ENCODE measurements at places on chromosomes 7 and 10.

GRCh38 chr10:108872854-108873253 lies 1050.5 kb downstream of the XPNPEP1 start:
- H3K27ac ChIP-seq, result no peak overlapping the region
- H3K4me1 ChIP-seq, result no peaks in the 10 kb centered on the region
- no peak overlapping the region for H3K4me3 ChIP-seq
- no peaks in the 10 kb centered on the region for H3K36me3 ChIP-seq

DNA sequence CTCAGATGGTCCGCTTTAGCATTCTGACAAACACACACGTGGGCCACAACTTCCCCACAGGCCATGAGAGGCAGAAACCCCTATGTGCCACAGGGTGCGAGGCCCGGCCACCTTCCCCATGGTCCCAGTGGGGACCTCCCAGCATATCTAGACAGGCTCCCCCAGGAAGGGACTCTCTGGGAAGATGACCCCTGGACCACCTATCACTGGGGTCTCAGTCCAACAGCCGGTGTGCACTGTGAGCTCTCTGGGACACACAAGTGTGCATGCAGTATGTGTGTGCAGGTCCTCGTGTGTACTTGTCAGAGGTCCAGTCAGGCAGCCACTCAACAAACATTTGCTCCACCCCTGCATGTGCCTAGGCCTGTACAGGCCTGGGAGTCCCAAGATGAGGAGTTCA lies 18.7 kb downstream of the GRID1 start:
- H3K4me3 ChIP-seq, result no peak overlapping the region
- H3K27ac ChIP-seq, result no peak overlapping the region
- H3K27me3 ChIP-seq, result no peaks in the 10 kb centered on the region
- no peaks in the 10 kb centered on the region for H3K36me3 ChIP-seq

DNA sequence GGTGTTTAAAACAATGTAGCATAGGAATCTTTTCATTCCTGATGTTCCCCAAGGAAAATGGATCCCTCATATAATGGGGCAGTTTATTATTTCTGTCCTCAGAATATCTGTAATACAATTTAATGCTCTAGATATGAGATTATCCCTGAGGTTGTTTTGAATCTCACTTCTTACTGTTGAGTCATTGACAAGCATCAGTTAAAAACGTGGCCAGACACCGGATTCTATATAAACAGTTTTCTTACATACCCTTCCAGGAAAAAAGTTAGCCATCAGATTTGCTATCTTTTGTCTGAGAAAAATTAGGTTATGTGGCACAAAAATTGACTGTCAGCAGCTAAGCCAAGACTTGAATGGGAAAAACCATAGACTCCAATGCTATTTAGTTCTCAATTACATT lies 539.8 kb upstream of the CELF2 start:
- H3K27ac ChIP-seq, result no peak overlapping the region
- no peaks in the 10 kb centered on the region for H3K36me3 ChIP-seq
- no peak overlapping the region for H3K4me3 ChIP-seq
- H3K27me3 ChIP-seq, result no peaks in the 10 kb centered on the region

- H3K27ac ChIP-seq, result no peak within 1 kb of the TSS
- no peaks in the 10 kb centered on the region for H3K36me3 ChIP-seq
- no peak for DNase-seq
- peaks cover 8% of the 10 kb centered on the region for H3K4me1 ChIP-seq
- H3K27me3 ChIP-seq, result peaks cover 13% of the 10 kb centered on the region
Observed at GRCh38 chr7:143408686-143409561, at the start of gene EPHA1. TSS of gene EPHA1 (minus strand) at chr7:143408856. CDS start at chr7:143408805, 51 bp downstream.

DNA sequence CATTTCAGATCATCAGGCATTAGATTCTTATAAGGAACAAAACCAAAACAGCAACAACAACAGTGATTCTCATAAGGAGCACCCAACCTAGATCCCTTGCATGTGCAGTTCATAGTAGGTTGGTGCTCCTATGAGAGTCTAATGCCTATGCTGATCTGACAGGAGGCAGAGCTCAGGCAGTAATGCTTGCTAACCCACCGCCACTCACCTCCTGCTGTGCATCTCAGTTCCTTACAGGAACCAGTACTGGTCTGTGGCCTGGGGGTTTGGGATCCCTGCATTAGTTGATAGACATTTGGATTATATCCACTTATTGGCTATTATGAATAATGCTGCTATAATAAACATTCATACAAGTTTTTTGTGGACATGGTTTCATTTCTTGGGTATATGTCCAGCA lies 14.0 kb downstream of the MKLN1 start:
- H3K4me1 ChIP-seq, result no peaks in the 10 kb centered on the region
- no peaks in the 10 kb centered on the region for H3K27me3 ChIP-seq
- no peak for DNase-seq
- no peak overlapping the region for H3K27ac ChIP-seq

DNA sequence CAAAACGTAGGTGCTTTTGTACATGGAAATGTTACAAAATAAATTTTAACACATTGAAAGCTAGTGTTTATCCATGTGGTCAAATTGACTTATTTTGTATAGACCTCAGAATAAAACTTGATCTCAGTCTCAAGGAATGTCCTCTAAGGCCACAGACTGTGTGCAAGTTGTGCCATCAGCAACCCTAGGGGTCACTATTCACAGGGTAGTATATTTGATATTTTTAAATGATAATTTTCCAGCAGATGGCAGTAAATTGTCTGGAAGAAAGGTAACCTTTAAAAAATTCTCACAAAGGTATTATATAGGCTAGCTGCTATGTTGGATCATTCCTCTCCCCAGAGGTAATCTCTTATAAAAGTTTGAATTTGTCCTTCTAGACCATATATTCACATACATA lies 12.9 kb upstream of the SNX10 start:
- H3K4me1 ChIP-seq, result no peaks in the 10 kb centered on the region
- no peaks in the 10 kb centered on the region for H3K36me3 ChIP-seq

DNA sequence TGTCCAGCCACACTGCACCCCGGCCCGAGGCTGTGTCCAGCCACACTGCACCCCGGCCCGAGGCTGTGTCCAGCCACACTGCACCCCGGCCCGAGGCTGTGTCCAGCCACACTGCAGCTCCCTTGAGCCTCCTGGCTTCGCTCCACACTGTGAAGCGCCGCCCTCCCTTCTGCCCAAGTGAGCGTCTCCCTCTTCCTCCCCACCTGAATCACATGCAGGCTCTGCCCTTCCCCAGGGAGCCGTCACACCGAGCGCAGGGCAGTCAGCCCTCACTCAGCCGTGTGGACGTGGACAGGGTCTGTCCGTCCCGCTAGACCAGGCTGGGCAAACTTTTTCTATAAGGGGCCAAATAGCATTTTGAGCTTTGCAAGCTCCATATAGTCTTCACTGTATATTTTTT lies 27.6 kb downstream of the CFAP46 start:
- no peak overlapping the region for H3K4me3 ChIP-seq
- no peak for DNase-seq

- no peak overlapping the region for H3K27ac ChIP-seq
- H3K4me3 ChIP-seq, result no peak overlapping the region
- no peaks in the 10 kb centered on the region for H3K27me3 ChIP-seq
- H3K4me1 ChIP-seq, result peaks cover 20% of the 10 kb centered on the region
- H3K36me3 ChIP-seq, result no peaks in the 10 kb centered on the region
- no peak for DNase-seq
Observed at GRCh38 chr7:25804154-25804553, 347.8 kb upstream of the NFE2L3 start.

- no peaks in the 10 kb centered on the region for H3K27me3 ChIP-seq
- peaks cover 4% of the 10 kb centered on the region for H3K4me1 ChIP-seq
- H3K27ac ChIP-seq, result no peak overlapping the region
- H3K36me3 ChIP-seq, result no peaks in the 10 kb centered on the region
Observed at GRCh38 chr7:154841731-154842331, 161.1 kb downstream of the PAXIP1 start.

GRCh38 chr7:149790146-149790548 lies 16.8 kb upstream of the ZNF467 start:
- no peaks in the 10 kb centered on the region for H3K4me1 ChIP-seq
- no peak overlapping the region for H3K4me3 ChIP-seq
- DNase-seq, result peak; percentile 76
- H3K27ac ChIP-seq, result no peak overlapping the region
- no peaks in the 10 kb centered on the region for H3K36me3 ChIP-seq

GRCh38 chr7:24720283-24720682 lies 37.0 kb downstream of the GSDME start:
- DNase-seq, result no peak
- H3K4me3 ChIP-seq, result no peak overlapping the region
- no peaks in the 10 kb centered on the region for H3K36me3 ChIP-seq
- no peaks in the 10 kb centered on the region for H3K27me3 ChIP-seq
- H3K4me1 ChIP-seq, result no peaks in the 10 kb centered on the region

DNA sequence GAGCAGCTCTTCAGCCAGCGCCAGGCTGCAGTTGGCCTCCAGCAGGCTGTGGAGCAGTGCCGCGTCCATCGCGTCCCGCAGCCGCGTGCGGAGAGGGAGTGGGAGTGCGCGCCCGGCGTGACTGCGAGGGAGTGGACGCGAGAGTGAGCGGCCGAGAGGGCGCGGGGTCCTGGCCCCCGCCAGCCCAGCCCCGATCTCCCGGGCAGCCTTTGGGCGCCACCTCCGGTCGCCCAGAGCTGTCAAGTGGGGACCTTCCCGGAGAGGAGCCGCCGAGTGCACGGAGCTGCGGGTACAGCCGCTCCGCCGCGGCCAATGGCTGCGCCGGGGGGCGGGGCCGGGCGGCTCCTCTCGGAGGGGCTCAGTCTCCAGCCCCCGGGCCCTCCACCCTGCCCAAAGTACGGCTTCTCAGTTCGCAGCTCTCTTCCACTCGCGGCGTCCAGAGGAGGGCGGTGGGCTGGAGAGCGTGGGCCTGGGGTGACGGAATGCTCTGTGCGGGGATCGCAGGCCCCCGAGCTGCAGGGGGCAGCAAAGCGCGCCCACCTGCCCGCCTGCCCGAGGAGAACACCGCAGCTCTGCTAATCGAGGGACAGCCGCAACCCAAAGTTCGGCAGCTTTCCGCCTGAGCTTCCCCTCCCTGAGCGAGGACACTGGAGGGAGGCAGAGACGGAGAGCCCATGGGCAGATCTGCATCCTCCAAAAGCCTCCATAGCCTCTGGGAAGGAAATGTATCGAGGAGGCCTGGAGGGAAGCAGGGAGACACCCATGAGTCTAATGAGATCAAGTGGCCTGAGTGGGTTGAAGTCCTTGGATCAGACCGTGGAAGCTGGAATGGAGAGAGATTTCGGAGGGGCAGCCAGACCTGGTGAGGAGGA lies at the start of gene CRHR2:
TSS of gene CRHR2 (minus strand) at position 245 of the 872 bp plus-strand sequence. CDS start at position 69, 176 bp downstream.
- H3K36me3 ChIP-seq, result no peaks in the 10 kb centered on the region
- H3K27ac ChIP-seq, result no peak within 1 kb of the TSS
- H3K27me3 ChIP-seq, result peaks cover 67% of the 10 kb centered on the region
- H3K4me3 ChIP-seq, result peak within 1 kb of the TSS; percentile 32

DNA sequence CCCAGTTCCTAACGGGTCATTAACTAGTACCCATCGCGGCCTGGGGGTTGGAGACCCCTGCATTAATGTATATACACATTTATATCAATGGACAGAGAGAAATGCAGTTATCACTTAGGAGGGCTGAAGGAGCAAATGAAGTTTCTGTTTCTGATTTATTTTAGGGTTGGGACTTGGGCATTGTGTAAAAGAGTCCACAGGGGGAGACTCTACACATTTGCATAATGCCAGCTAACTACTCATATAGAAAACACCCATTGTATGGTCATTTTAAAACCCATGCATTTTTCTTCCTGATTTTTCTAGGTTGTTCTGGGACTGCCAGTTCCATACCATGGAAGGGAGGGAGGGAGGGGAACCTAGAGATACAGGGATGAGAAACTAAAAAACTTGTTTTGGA lies 23.5 kb downstream of the BCCIP start:
- no peak overlapping the region for H3K4me3 ChIP-seq
- H3K36me3 ChIP-seq, result peaks cover 53% of the 10 kb centered on the region
- no peak overlapping the region for H3K27ac ChIP-seq
- no peak for DNase-seq
- H3K27me3 ChIP-seq, result no peaks in the 10 kb centered on the region

DNA sequence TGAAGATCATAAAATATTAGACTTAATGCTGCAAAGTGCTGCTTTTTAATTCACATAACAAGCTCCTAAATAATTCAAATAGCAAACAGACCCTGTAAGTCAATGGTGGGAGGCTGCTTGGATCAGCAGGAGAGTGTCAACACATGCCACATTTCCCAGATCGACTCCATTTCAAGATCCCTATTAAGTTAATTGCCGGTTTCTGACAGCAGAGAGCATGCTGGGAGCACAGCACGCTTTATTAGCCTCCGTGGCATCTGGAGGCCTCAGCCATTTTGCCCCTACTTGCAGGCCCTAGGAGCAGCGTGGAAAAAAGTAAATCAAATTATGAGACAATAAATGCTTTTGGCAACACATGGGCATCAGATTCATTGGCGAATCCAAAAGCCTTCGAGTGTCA lies 201.0 kb downstream of the EMX2 start:
- no peak overlapping the region for H3K4me3 ChIP-seq
- no peak for DNase-seq
- H3K27me3 ChIP-seq, result peaks cover 37% of the 10 kb centered on the region
